Epithelial cell of proximal tubule (primary cell): ENCODE measurements at places on chromosomes 7 and 10.
A peak's percentile ranks its signal among the peaks of the same experiment; 100 is the strongest.

DNA sequence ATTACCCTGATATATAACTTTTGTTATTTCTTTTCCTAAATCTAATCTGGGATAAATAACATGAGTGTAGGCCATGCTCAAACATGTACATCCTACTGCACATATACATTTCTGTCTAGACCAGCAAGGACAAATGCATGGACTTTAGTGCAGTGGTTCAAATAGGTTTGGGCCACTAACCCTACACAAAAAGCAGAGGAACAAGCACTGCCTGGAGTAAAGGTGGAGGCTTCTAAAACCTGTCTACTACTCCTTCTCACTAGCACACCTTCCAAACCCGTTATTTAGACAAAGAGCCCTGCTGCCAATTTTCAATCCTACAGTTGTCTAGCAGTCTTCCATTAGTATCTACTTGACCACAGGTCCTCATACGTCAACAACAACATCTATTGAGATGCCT lies 34.8 kb downstream of the SGCE start:
- no peak for DNase-seq

- DNase-seq: no peak
Observed at GRCh38 chr10:35336084-35336831, at the start of gene CCNY. CCNY (plus strand) TSS chr10:35336509; CDS start chr10:35337054, 545 bp downstream.

DNA sequence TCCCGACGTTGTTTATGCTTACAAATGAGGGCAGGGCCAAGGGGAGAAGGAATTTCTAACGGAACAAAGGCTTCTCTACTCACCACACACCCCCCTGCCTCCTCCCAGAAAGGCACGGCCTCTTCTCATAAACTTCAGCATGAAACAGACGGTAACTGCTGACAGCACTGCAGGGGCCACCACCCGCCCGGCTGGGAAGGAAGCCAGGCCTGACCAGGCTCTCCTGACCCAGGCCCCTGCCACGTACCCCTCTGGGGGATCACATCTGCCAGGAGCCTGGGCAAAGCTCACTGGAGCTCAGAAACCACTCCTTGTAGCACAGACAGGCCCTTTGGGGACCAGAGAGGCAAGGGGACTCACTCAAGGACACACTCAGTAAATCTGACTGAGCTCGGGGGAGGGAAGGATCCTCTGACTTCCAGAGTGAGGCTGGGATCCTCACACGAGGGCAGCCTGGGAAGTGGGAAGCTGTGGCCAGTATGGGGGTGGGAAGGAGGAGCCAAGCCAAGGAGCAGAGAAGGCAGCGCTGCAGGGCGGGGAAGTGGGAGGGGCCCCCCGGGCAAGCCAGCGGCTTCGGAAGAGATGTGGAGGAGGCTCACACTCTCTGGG lies 46.1 kb downstream of the ZCCHC24 start:
- DNase-seq: peak; percentile 41

DNA sequence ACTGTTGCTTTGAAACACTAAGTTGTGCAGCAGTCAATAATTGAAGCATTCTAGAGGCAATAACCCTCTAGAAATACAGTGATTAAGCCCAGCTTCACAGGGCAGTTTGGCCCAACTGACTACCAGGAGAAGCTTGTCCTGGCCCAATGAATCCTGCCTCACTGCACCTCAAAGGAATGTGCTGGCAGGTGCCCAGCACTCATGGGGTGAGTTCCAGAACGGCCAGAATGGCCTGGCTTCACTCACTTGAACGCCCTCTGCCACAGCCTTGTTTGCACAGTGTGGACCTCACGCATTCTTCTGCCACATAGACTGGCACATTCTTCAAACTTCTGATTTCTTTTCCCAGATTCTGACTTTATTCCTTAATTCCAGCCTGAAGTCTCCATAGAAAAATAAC lies 6.6 kb upstream of the ITIH2 start:
- DNase-seq: peak; percentile 98

GRCh38 chr7:30888747-30889146 lies 22.9 kb upstream of the AQP1 start:
- peak; percentile 39 for DNase-seq

DNA sequence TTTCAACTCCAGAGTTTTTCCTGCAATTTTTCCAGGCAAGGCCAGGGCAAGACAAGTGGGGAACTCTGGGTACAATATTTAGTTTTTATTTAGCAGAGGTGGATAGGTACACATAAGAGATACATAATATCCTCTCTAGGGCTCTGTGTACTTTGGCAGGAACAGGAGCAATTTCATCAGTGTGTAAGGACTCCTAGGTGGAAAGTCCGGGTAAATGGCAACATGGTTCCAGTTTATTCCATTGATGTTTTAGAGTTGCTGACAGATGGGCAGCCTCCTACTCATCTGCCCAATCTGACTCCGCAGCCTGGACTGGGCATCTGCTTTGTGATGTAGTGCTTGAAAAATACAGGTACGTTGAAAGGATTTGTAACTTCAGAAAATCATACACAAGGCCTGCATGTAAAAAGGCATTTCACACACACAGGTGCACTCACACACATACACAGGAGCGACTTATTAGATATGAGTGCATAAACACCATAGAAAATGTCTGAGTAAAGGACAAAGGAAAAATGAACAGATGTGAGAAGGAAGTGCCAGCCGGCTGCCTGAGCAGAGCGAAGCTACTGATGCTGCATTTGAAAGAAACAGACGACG lies 5.7 kb downstream of the PON1 start:
- DNase-seq: no peak
